Right renal pelvis (tissue), 4 donors: ENCODE measurements at places on chromosomes 16 and 17. TPM values are rescaled to one million over a fixed set of nuclear protein-coding genes. Genes with fewer than 3 reads are reported as not detected.

WFDC1 gene
- polyA plus RNA-seq, result 5.0 TPM

DNA sequence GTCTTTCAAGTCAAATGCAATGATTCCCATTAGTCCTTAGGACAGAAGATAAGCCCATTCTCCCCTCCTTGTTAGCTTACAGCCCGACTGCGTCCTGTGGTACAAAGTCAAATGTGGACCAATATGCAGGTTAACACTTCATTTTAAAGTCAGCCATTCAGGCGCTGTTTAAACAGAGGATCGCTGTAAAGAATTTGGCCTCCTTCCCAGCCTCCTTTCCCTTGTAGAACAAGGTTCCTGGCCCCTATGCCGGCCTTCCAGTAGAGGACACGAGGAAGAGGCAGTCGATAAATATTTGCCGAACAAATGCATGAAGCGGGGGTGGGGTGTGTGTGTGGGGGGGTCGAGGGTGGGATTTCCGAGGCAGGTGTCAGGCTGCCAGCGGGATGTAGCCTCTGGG lies 4.3 kb downstream of the SDK2 start:
- no peak for DNase-seq

- DNase-seq, result no peak
Observed at GRCh38 chr17:45353043-45353442, 36.2 kb upstream of the MAP3K14 start.

GRB7 gene
- 39.9 TPM for polyA plus RNA-seq

- DNase-seq, result no peak
Observed at GRCh38 chr17:45428050-45428617, 4.5 kb downstream of the ARHGAP27 start.

HSPB9 gene
- 0.27 TPM for polyA plus RNA-seq

TAC4 gene
- not detected for polyA plus RNA-seq

CD19 gene
- polyA plus RNA-seq, result 5.3 TPM
